ENCODE measurements at places on chromosomes 5 and 9. TPM values are rescaled to one million over a fixed set of nuclear protein-coding genes. Genes with fewer than 3 reads are reported as not detected.

Gene MEF2C
- total RNA-seq = 138 TPM

Gene SHB
- total RNA-seq = 14.8 TPM

Gene PSAT1
- total RNA-seq = 4.0 TPM

Gene TCF7
- total RNA-seq = 6.0 TPM

Gene ADRA1B
- 6.1 TPM for total RNA-seq

Gene BNC2
- total RNA-seq = 23.2 TPM

Gene ADAMTS2
- total RNA-seq = 45.5 TPM

Gene TMEM203
- total RNA-seq = 35.8 TPM

Gene PCDHB15
- total RNA-seq = 3.2 TPM

Gene ABITRAM
- 15.9 TPM for total RNA-seq

Gene MAMDC2
- 6.5 TPM for total RNA-seq

Gene BTNL8
- total RNA-seq = 2.6 TPM

Gene PFN3
- not detected for total RNA-seq

Gene DBH
- total RNA-seq = 0.48 TPM

Gene IL4
- total RNA-seq = not detected

Gene SLC36A2
- not detected for total RNA-seq

Gene WWC1
- 48.4 TPM for total RNA-seq

Gene ZNF454
- 5.6 TPM for total RNA-seq
